ENCODE measurements at places on chromosomes 6 and 20. TPM values are rescaled to one million over a fixed set of nuclear protein-coding genes. Genes with fewer than 3 reads are reported as not detected.

Gene MUC21
- not detected for total RNA-seq

Gene NOTCH4
- total RNA-seq: 2.3 TPM

- DNase-seq: no peak
Measured at GRCh38 chr6:34110610-34111009, 35.3 kb downstream of the GRM4 start.

GRCh38 chr6:143843677-143843999 is 500 bp downstream of the LTV1 start:
- DNase-seq: no peak

DNA sequence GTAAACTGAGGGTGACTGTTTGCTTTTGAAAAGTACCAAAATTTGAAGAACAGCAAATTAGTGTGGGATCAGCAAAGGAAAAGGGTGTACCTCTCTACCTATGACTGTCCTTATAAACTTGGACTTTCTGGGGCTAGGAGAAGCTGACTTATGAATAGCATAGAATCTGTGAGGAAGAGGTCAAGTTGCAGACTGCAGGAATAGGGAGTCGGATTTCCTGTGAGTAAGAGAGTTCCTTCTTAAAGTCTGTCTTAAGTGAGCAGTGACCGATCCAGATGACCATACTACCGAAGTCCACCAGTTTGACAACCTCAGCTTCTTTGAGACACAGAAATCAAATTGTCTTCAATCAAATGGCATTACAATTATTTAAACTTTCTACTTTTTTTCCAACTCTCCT is 708.7 kb downstream of the UTRN start:
- DNase-seq: no peak

Data from Daoy (cell line).